Fibroblast of skin of right biceps (primary cell): ENCODE measurements at places on chromosomes 1 and 21.
A peak's percentile ranks its signal among the peaks of the same experiment; 100 is the strongest.

DNA sequence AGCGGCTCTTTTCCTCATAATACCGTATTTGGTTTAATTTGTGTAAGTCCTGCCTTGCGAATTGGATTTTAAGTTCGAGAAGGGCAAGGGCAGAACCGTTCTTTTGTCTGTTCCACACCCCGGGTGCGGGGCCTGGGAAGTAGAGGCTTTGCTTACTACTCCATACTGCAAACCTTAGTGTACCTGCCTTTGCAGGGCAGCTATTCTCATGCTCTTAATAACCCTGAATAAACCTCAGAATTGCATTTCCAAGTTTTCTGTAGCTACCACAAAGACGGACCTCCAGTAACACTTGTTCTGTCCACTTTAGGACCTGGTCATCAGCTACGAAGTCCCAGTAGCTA is 657 bp upstream of the HNRNPU start:
- peak; percentile 45 for DNase-seq

DNA sequence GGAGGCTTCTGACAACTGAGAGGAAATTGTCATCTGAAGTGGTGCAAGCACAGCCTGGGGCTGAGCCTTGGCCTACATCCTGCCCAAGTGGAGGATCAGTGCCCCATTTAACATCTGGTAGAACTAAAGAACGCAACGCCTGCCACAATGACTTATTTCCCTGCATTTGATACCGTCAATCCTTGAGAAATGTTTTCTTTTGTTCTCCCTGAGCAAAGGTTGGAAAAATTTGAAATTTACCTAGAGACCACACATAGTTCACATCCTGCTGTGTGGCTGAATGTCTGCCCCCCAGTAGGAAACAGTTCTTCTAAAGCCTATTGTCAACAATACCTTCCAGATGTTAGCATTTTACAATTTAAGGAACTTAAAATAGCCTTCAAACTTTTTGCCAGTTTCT is 5.6 kb upstream of the RGS4 start:
- DNase-seq: no peak

DNA sequence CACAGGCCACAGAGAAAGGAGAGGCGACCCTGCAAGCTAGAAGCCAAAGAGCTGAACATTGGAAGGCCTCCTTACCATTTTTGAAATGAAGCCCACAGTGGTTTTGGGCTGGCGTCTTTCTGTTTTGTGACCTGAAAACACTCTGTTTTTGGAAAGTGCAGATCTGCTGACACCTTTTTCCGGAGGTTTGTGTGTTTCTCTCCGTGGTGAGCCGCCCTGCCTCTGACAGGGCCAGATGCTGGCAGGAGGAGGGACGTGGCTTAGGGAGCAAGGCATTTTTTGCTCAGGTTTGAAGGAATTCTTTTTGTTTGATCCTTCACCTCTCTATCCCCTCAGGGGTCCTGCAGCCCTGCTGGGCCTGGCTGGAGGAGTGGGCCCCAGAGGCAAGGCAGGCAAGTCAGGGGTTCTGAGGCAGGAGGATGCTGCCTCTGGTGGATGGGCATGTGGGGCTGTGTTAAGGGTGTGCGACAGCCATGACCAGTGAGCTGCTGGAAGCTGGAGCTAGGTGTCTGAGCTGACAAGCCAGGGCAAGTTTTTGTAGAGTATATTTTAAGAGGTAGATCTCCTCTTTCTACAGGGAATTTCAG is 133.8 kb downstream of the CAMTA1 start:
- no peak for DNase-seq

GRCh38 chr1:21139601-21140000 is 37.1 kb downstream of the EIF4G3 start:
- no peak for DNase-seq

GRCh38 chr1:200330741-200331428 is 79.0 kb downstream of the ZNF281 start:
- DNase-seq: no peak

DNA sequence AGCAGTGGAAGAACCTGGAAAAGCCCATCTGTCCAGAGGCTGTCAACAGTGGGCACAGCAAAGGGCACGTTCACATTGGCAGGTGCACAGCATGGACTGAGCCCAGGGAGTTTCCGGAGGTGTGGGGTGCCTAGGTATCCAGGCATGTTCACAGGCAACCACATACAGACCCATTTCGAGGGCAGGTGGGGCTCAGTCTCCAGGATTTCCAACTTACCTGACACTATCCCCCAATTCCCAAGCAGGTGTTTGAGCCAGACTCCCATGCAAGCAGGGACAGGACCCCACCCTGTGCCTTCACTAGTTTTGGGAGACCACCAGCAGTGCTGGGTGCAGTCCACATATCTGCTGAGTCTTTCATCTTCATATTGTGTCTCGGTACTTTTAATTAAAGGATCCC is 65.0 kb upstream of the IRF2BP2 start:
- no peak for DNase-seq

DNA sequence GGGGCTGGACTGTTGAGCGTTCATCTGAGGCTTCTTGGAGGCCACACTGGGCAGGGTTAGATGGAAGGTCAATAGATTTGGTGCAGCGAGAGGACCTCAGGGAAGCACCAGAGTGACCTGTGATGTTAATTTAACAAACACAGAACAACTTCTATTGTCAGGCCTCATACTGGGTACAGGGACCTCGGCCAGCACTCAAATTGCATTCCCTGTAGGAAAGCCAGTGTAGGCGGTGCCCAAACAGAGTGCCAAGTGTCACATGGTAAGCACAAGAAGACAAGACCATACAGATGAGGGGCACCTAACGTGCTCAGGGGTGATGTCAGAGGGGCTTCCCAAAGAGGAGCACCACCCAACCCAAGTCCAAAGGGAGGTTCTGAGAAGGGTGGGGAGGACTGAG is 1.3 kb downstream of the TMEM269 start:
- no peak for DNase-seq

DNA sequence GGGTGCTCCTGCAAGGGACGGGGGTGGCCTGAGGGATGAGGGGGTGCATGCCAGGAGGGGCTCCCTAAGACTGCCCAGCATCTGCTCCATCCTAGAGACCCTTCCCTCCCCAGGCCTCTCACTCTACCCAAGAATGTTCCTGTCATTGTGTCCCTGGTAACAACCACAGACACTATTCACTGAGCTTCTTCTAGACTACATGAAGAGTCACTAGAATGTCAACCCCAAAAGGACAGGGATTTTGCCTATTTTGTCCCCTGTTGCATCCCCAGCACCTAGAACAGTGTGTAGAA is 2.9 kb downstream of the TNFRSF25 start:
- no peak for DNase-seq
